ENCODE measurements at places on chromosomes 16 and 17. TPM values are rescaled to one million over a fixed set of nuclear protein-coding genes. Genes with fewer than 3 reads are reported as not detected.
A peak's percentile ranks its signal among the peaks of the same experiment; 100 is the strongest.

- DNase-seq: peak; percentile 35
Observed at GRCh38 chr16:58670177-58670576, 14.4 kb downstream of the SLC38A7 start.

DNA sequence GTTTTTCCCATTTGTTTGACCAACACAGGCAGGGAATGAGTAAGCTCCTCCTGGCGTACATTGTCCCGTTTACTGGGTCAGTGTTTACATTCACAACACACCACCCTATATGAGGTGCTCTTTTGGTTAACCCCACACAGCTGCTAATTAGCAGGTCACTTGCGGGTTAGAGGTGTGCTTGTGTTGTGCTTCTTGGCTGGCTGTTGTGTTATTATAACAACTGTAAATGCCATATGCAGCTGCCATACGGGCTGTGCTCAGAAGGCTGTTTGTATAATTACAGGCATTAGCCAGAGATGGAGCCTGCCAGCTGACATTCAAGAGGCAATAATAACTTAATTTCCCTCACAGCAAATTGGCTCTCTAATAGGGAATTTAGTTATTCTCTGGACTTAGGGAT lies 205.1 kb upstream of the ELAC2 start:
- no peak for DNase-seq

NPTX1 gene
- total RNA-seq: 0.79 TPM

GRCh38 chr17:57142925-57143324 lies 57.9 kb downstream of the AKAP1 start:
- DNase-seq: peak; percentile 51

PRR35 gene
- not detected for total RNA-seq

DNA sequence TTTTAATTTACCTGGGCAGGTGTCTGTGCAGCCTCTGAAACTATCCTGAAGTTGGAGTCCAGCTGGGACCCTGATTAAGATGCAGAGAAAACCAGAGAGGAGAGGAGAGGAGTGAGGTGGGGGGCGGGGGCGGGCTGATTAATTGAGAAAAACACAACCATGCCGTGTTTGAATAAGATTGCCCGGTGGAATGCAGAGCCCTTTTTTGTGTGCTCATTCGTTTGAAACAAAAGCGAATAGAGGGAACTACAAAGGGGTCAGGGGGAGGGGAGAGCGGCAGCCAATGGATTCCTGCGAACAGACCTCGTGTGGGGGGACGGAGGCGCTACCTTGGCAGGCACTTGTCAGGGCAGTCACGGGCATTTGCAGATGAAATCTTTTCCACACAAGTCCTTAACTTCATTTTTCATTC lies 355.8 kb downstream of the SOX9 start:
- DNase-seq: no peak

DNA sequence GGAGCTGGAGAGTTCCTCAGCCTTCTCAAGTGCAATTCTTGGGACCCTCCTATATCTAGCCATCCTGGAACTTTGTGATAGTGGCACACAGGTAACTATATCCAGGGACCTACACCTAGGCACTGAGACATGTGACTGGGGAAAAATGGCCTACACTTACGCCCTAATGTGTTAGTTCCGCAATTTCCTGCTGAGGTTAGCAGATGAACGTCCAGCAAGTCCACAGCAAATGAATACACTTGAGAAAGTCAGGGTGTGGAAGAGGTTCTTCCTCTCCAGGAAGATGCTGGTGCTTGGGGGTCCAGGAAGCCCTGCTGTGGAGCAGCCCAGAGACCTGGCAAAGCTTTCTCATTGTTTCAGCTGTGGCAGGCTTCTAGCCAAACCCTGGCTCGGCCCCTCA lies 20.8 kb downstream of the PIK3R5 start:
- no peak for DNase-seq

NT5M gene
- total RNA-seq: 1.8 TPM

- DNase-seq: peak; percentile 46
Observed at GRCh38 chr17:43905985-43906852, 1.1 kb downstream of the MPP2 start.

GRCh38 chr17:36921095-36921851 lies 16.0 kb upstream of the LHX1 start:
- peak; percentile 97 for DNase-seq

DNA sequence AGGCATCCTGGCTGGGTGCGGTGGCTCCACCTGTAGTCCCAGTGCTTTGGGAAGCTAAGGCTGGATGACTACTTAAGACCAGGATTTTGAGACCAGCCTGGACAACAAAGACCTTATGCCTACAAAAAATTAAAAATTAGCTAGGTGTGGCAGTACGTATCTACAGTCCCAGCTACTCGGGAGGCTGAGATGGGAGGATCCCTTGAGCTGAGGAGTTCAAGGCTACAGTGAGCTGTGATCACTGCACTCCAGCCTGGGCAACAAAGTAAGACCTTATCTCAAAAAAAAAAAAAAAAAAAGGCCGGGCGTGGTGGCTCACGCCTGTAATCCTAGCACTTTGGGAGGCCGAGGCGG lies 6.1 kb downstream of the MVP start:
- DNase-seq: no peak

TOM1L1 gene
- total RNA-seq: 18.3 TPM

DNA sequence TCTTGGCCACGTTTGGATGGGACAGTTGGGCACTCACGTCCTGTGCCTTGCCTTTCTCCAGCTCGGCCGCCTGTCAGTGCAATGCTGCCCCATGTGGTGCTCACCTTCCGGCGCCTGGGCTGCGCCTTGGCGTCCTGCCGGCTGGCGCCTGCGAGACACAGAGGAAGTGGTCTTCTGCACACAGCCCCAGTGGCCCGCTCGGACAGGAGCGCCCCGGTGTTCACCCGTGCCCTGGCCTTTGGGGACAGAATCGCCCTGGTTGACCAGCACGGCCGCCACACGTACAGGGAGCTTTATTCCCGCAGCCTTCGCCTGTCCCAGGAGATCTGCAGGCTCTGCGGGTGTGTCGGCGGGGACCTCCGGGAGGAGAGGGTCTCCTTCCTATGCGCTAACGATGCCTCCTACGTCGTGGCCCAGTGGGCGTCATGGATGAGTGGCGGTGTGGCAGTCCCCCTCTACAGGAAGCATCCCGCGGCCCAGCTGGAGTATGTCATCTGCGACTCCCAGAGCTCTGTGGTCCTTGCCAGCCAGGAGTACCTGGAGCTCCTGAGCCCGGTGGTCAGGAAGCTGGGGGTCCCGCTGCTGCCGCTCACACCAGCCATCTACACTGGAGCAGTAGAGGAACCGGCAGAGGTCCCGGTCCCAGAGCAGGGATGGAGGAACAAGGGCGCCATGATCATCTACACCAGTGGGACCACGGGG lies 7.1 kb downstream of the ACSF3 start:
- no peak for DNase-seq

TEFM gene
- total RNA-seq: 19.4 TPM

DNA sequence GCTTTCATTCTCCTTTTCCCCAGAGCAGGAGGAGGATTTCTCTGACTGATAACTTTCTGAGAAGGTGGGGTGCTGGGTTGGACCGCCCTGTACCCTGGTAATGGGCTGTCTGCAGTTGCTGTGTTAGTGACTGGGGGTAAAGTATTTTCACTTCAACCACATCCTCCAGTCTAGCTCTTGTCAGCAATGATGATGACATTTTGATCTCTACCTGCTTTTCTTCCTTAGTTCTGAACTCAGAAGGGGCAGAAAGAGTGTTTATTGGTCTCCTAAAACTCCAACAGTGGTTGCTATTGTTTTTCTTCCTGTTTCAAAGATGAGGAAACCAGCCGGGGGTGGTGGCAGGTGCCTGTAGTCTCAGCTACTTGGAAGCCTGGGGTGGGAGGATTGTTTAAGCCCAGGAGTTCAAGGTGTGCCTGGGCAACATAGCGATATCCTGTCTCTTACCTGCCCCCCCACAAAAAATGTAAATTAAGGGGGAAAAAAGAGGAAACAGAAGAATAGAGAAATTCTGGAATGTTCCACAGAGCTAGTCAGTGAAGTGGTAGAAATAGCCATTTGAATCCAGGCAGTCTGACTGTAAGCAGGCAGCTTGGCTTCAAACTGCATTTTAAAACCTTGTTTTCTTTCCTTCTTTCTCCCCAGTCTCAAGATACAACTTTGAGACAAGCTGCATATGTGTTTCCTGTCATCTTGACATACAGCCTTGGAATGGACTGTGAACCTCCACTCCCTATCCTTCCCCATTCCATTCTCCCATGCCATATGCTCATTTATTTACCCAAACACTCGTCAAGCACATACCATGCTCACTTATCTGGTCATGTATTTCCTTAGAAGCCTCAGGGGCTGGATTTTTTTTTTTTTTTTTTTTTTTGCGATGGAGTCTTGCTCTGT lies 3.3 kb upstream of the N4BP1 start:
- no peak for DNase-seq

PYDC1 gene
- not detected for total RNA-seq

DNA sequence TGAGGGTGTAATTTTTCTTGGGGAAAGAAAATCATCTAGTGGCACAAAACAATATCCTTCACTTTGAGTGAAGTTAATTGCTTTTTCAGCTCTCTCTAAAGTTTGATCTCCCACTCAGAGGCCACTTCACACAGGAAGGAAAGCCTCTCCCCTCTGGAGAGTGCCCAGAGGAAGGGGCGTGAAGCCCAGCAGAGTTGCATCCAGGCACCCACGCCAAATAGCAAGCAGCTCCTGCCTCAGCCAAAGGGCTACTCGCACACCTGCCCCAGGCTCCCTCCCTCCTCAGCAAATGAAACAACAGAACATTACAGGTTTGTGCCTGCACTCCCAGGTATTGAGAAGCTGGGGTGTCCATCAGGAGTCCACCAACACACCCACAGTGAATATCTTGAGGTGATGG lies 183.0 kb upstream of the RPL38 start:
- no peak for DNase-seq

DNA sequence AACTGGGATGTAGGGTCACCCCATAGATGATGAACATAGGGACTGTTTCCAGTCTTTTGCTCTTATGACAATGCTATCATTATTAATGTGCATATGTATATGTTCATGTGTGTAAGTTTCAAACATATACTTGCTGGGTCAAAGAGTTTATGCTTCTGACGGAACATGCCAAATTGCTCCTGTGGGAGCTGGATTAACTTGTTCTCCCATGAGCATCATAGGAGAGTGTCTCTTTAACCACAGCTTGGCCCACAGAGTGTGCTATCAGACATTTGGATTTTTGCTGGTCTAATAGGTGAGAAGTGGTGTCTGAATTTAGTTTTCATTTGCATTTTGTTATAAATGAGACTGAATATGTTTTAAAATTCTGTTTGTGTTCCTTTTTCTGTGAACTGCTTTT lies 22.3 kb upstream of the ADORA2B start:
- no peak for DNase-seq

DNA sequence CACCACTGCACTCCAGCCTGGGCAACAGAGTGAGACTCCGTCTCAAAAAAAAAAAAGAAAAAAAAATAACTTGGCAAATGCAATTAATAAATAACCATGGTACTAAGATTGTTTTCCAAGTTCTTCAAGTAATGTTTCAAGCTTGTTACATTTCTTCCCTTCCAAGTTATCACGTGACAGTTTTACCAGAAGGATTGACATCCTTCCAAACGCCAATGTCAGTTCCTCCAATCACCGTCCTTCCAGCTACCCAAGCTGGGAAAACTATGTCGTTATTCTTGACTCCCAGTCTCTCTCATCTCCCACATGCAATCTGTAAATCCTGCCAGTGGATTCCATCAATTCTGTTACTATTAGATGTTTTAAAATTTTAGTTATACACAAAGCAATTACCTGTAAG lies 3.9 kb upstream of the PHAF1 start:
- no peak for DNase-seq

- DNase-seq: no peak
Observed at GRCh38 chr16:25841761-25842160, 150.0 kb downstream of the HS3ST4 start.

- DNase-seq: no peak
Observed at GRCh38 chr16:56632848-56633365, 448 bp downstream of the MT1M start.

MRPL27 gene
- 89.9 TPM for total RNA-seq

DNA sequence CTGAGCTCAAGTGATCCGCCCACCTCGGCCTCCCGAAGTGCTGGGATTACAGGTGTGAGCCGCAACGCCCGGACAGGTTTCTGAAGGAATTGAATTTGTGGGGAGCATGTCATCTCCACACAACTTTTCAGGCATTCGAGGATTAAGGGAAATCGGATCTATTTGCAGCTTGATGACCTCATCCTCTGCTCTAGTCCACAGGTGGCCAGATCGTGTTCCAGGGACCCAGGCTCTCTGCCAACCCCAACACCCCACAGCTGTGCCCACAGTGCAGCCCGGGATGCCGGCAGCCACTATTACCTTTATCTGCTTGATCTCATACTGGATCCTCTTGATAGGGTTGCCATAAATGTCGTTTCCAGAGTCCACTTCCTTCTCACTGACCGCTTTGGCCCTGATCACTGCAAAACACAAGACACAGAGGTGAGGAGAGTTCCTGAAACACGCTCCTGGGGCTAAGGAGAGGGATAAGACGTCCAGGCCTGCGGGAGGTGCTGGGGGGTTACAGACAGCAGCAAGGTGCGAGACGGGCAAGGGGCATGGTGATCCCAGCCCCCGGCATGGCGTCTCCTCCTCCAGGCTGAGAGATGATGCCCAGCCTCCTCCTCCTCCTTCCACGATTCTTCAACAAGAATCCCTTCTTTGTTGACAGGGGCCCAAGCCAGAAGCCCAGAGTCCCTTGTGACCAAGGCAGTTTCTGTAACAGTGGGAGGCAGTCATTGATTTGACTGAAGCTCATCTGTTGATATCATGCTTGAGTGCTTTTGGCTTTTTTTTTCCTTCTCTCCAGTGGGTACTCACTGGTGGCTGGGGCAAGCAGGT lies 29.3 kb downstream of the CEP295NL start:
- DNase-seq: peak; percentile 95

GRCh38 chr16:85978291-85978775 lies 79.4 kb downstream of the IRF8 start:
- DNase-seq: no peak

MILR1 gene
- total RNA-seq: 6.3 TPM

GRCh38 chr16:10571354-10571753 lies 9.0 kb downstream of the EMP2 start:
- DNase-seq: peak; percentile 36

- no peak for DNase-seq
Observed at GRCh38 chr16:84836967-84837366, 17.2 kb downstream of the CRISPLD2 start.

CACNA1G gene
- total RNA-seq: 0.15 TPM

DNA sequence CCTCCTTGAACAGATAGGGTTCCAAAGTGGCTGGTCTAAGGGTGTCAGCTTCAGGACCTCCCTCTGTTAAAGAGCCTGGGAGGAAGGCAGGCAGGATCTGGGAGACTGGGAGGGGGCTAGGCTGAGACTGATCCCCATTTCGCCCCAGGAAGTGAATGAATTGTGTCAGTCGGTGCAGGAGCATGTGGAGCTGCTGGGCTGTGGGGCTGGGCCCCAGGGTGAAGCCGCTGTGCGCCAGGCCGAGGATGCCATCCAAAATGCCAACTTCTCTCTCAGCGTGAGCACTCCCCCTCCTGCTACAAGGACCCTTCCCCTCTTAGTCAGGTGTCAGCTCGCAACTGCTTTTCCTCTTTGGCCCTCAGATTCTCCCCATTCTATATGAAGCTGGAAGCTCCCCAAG lies 6.1 kb downstream of the CARMIL2 start:
- DNase-seq: no peak

UTS2R gene
- total RNA-seq: not detected

TEX19 gene
- not detected for total RNA-seq
